Placental pericyte (primary cell): ENCODE measurements at places on chromosomes 6 and 20. TPM values are rescaled to one million over a fixed set of nuclear protein-coding genes. Genes with fewer than 3 reads are reported as not detected.

Gene TINAG
- total RNA-seq, result not detected in 2 replicates

Gene PI16
- 0.14 TPM in 1 of 2 replicates, not detected in the other for total RNA-seq

Gene SLC17A1
- total RNA-seq, result not detected in 2 replicates

Gene KCNK5
- total RNA-seq, result not detected in 2 replicates

Gene OR2J3
- total RNA-seq, result not detected in 2 replicates

Gene PACRG
- total RNA-seq, result not detected in 2 replicates

Gene KHDC3L
- total RNA-seq, result not detected in 2 replicates

Gene SPDEF
- not detected in 2 replicates for total RNA-seq

Gene FOXS1
- 0.22 and 2.0 TPM in 2 replicates for total RNA-seq

Gene CRISP2
- not detected in 2 replicates for total RNA-seq

Gene COL11A2
- 0.14 and 0.22 TPM in 2 replicates for total RNA-seq

Gene TMC2
- not detected in 2 replicates for total RNA-seq

Gene TFAP2D
- not detected in 2 replicates for total RNA-seq

Gene GABRR1
- not detected in 2 replicates for total RNA-seq
